Neural crest cell (in vitro differentiated cells): ENCODE measurements at places on chromosomes 3 and 15. TPM values are rescaled to one million over a fixed set of nuclear protein-coding genes. Genes with fewer than 3 reads are reported as not detected.

GOLGB1 gene
- 31.4 and 33.2 TPM in 2 replicates for total RNA-seq

TMEM212 gene
- total RNA-seq: not detected in 2 replicates

TTC21A gene
- 6.8 and 8.2 TPM in 2 replicates for total RNA-seq

CFAP91 gene
- total RNA-seq: 7.0 TPM in 2 replicates

ALDH1A3 gene
- 8.0 and 9.2 TPM in 2 replicates for total RNA-seq

CELSR3 gene
- total RNA-seq: 26.5 and 27.2 TPM in 2 replicates

MEX3B gene
- 49.5 and 51.7 TPM in 2 replicates for total RNA-seq

GOLGA8R gene
- 0.58 and 0.82 TPM in 2 replicates for total RNA-seq

DNA sequence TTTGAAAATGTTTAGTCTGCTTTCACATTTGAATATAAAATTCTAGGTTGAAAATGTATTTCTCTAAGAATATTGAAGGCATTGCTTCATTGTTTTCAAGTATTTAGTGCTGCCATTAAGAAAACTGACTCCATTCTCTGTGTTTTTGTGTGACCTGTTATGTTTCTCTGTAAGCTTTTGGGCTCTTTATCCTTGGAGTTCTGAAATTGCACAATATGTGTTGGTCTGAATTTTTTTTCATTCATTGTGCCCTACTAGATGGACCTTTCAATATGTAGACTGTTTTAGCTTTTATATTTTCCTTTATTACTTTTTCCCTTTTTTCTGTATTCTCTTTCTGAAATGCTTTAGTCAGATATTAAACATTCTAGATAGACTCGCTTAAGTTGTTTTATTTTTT lies 22.2 kb downstream of the FAM98B start:
- DNase-seq: no peak

DNA sequence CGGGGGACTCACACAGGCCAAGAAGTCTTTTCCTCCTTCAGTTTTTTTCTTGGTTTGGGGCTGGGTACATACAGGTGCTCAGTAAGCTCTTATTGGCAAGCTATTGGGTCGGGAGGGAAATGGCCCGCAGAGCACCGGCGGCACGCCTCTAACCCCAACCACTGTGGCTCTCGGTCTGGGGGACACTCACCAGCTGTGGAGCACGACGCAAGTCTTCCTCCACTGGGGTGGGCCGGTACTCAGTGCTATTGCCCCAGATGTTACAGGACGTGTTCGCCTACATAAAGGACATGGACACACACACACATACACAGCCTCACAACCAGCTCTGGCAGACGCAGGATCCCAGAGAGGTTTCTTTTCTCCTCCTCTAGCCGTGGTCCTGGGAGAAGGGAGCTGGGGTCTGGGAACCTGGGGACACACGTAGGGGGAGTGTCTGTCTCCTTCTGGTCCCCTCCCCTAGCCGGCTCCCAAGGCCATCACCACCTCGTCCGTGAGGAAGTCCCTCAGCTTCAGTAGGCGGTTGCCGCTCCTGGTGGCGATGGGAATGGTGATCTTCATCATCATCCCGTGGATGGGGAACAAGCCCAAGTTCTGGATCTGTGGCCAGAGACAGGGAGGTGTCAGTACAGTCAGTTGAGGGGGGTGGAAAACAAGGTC lies 33.4 kb downstream of the FEM1B start:
- no peak for DNase-seq

DNA sequence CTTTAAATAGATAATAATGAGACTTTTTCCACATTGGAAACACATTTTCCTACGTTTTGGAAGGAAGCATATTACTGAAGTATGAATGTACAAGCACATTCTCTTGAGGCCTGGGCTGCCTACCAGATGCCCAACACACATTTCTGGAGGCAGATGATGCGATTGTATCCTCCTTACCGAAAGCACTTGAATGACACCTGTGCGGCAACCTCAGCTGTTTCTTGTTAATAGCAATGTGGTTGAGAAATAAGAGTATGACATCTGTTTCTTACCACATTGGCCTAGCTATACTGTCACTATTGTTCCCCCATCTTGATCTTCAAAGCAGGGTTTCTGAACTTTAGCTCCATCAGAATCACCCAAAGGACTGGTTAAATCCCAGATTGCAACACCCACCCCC lies 84.8 kb downstream of the ARPP21 start:
- no peak for DNase-seq

GRCh38 chr15:90814191-90814821 lies 54.1 kb upstream of the FURIN start:
- DNase-seq: no peak

- DNase-seq: no peak
Observed at GRCh38 chr3:46860017-46860809, 3.0 kb downstream of the MYL3 start.

GRCh38 chr3:123559040-123559861 lies 25.6 kb downstream of the HACD2 start:
- DNase-seq: no peak

- no peak for DNase-seq
Observed at GRCh38 chr3:119912220-119912619, 130.3 kb downstream of the NR1I2 start.

DNA sequence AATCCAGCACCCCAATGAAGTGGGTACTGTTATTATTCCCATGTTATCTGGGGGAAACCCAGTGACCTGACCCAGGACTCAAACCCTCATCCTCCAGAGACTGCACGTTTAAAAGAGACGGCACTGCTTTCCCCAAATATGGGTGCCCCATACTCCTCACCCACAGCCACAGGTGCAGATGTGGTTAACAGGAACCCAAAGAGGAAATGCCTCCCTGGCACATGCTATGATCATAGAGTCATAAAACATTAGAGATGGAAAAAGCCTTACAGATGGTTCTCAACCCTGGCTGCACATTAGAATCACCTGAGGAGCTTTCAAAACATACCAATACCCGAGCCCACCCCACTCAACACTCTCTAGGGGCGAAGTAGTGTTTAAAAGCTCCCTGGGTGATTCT lies 111.5 kb downstream of the SEMA5B start:
- no peak for DNase-seq

GRCh38 chr15:39529457-39529856 lies 51.4 kb upstream of the THBS1 start:
- DNase-seq: no peak

DNA sequence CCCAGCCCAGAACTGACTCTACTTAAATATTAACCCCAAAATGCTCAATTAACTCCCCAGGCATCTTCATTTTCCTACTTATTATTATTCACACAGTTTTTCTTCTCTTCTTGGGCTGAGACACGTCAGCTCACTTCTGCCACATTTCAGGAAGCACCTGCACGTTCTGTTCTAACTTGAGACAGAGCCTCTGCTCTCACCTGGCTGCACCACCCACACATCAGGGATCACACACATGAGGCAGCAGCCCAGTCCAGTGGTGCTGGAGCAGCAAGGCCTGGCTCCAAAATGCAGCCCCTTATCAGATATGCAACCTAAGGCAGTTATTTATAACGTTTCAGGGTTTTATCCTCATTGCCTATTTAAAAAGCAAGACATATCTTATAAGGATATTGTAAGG lies 127.5 kb downstream of the OSBPL10 start:
- DNase-seq: no peak

- DNase-seq: no peak
Observed at GRCh38 chr3:62367763-62368195, 5.6 kb downstream of the FEZF2 start.

- DNase-seq: no peak
Observed at GRCh38 chr3:194983121-194983520, 287.8 kb downstream of the XXYLT1 start.

GRCh38 chr15:68415501-68416157 lies 16.3 kb downstream of the ITGA11 start:
- DNase-seq: no peak

DNA sequence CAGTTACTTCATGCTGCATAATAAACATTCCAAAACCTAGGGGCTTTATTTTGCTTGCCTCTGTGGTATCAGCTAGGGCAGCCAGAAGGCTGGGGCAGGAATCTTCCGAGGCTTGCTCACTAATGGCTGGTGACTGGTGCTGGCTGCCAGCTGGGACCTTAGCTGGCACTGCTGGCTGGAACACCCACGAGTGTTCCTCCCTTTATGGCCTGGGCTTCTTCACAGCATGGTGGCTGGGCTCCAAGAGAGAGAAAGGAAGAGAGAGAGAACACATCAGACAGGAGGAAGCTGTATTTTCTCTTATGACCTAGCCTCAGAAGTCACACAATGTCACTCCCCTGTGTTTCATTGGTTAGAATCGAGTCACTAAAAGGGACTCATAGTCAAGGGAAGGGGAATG lies 23.9 kb upstream of the CDCP1 start:
- no peak for DNase-seq

- DNase-seq: no peak
Observed at GRCh38 chr3:38235466-38235865, 30.1 kb upstream of the SLC22A13 start.

DNA sequence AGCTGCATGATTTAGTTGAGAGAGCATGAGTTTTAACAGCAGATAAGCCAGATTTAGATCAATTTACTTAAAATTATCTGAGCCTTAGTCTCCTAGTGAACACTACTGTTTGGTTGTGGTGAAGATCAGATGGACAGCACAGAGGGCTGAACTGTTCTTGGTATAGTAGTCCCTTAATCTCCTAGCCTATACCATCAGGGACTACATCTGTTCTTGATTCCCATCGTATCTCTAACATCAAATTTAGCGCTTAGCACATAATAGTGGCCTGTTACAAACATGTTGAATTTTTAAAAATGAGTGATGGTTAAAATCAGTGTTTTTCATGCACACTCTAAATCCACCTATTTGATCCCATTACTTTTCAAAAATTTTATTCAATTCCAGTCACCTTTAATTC lies 507.7 kb downstream of the GRM7 start:
- no peak for DNase-seq

- DNase-seq: no peak
Observed at GRCh38 chr15:59105854-59106253, 908 bp downstream of the CCNB2 start.
